ENCODE measurements at places on chromosomes 12 and 14. TPM values are rescaled to one million over a fixed set of nuclear protein-coding genes. Genes with fewer than 3 reads are reported as not detected.

Gene KRT73
- not detected for total RNA-seq

DNA sequence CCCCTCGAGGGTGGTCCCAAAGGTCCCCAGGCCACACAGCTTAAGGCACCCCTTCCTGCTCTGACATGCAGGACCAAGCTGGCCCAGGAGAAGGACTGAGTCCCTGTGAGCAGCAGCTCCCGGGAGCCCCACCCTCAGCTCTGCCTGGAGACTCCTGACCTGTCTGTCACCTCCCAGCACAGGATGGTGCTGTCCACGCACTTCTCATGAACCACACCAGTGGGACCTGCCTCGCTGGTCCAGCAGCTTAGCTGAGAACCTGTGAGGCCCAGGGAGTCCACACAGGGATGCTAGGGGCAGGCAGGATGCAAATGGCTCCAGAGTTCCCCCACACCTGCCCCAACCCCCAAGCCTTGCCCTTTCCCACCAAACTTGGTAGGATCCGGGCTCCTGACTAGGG is 27.7 kb downstream of the CCDC85C start:
- H3K27ac ChIP-seq: no peak overlapping the region
- no peaks in the 10 kb centered on the region for H3K36me3 ChIP-seq
- H3K4me3 ChIP-seq: no peak overlapping the region
- no peak for DNase-seq
- H3K4me1 ChIP-seq: no peaks in the 10 kb centered on the region

Gene TMEM119
- 21.1 TPM for total RNA-seq

DNA sequence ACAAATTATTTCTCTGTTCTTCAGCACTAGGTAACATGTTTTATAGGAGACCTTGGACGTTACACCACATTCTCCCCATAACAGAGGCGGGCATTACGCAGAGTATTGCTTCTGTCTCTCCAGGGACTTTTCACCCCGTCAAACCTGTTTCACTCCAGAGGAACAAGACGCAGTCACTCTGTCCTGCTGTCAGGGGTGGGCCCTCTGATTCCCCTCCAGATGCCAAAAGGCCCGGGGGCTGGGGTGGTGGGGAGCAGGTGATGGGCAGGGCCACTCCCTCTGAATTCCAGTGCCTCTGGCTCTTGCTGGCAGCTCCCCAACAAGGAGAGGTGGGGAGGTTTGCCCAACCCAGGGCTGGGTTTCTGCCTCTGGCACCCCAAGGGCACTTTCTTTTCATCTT is 71.9 kb downstream of the NTF3 start:
- H3K4me1 ChIP-seq: no peaks in the 10 kb centered on the region
- H3K4me3 ChIP-seq: no peak overlapping the region
- DNase-seq: no peak
- no peaks in the 10 kb centered on the region for H3K27me3 ChIP-seq

DNA sequence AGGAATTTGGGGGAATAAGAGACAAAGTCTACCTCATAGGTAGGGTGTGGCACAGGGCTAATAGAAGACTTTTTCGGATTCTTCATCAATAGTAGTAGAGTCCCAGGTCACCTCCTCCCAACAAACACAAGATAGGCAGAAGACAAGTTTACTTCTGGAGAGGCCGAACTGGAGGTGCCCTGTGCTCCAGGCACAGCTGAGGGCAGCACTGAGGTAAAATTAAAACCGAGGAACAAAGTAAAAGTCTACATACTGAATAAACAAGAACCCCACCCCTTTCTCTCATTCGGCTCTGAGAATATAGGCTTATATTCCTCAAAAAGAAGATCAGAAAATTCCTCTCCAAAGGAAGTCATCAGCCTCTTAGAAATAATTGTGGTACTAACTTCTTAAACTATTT is 161.5 kb downstream of the SEC23A start:
- no peak for DNase-seq
- no peaks in the 10 kb centered on the region for H3K27me3 ChIP-seq
- H3K4me3 ChIP-seq: no peak overlapping the region

DNA sequence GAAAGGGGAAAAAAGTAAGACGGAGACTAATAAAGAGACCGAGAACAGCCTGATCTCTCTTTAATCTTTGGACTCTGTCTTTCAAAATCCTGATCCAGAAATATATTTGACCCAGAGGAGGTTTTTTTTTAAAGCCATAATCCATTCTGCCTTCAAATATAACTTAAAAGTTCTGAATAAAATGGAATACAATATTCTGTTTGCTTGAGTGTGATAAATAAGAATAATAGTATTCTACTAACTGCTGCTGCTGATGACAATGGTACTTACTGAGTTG is 1196.0 kb downstream of the GALC start:
- H3K4me3 ChIP-seq: no peak overlapping the region
- DNase-seq: no peak
- no peaks in the 10 kb centered on the region for H3K36me3 ChIP-seq
- H3K27me3 ChIP-seq: no peaks in the 10 kb centered on the region
- H3K4me1 ChIP-seq: no peaks in the 10 kb centered on the region
- no peak overlapping the region for H3K27ac ChIP-seq

GRCh38 chr14:68670359-68670715 is 122.5 kb downstream of the ZFP36L1 start:
- no peaks in the 10 kb centered on the region for H3K27me3 ChIP-seq
- no peak overlapping the region for H3K4me3 ChIP-seq
- H3K27ac ChIP-seq: no peak overlapping the region
- H3K4me1 ChIP-seq: no peaks in the 10 kb centered on the region
- H3K36me3 ChIP-seq: no peaks in the 10 kb centered on the region

GRCh38 chr12:108802101-108802961 is 55.1 kb downstream of the SSH1 start:
- H3K27me3 ChIP-seq: no peaks in the 10 kb centered on the region
- peak; percentile 51 for DNase-seq
- H3K36me3 ChIP-seq: no peaks in the 10 kb centered on the region

Gene OTX2
- total RNA-seq: not detected

- no peak overlapping the region for H3K4me3 ChIP-seq
- no peak for DNase-seq
- H3K27ac ChIP-seq: no peak overlapping the region
- no peaks in the 10 kb centered on the region for H3K36me3 ChIP-seq
Observed at GRCh38 chr12:581321-581720, 81.9 kb downstream of the NINJ2 start.

- no peak overlapping the region for H3K4me3 ChIP-seq
- H3K36me3 ChIP-seq: no peaks in the 10 kb centered on the region
- no peak overlapping the region for H3K27ac ChIP-seq
- no peak for DNase-seq
Observed at GRCh38 chr14:103994535-103995184, 52.3 kb upstream of the RD3L start.

- no peak overlapping the region for H3K27ac ChIP-seq
- no peak overlapping the region for H3K4me3 ChIP-seq
- H3K36me3 ChIP-seq: no peaks in the 10 kb centered on the region
- H3K4me1 ChIP-seq: no peaks in the 10 kb centered on the region
- no peaks in the 10 kb centered on the region for H3K27me3 ChIP-seq
Observed at GRCh38 chr12:3233797-3234196, 156.6 kb downstream of the TSPAN9 start.

- H3K4me3 ChIP-seq: no peak overlapping the region
- no peak overlapping the region for H3K27ac ChIP-seq
- H3K36me3 ChIP-seq: no peaks in the 10 kb centered on the region
- H3K4me1 ChIP-seq: no peaks in the 10 kb centered on the region
- no peaks in the 10 kb centered on the region for H3K27me3 ChIP-seq
- DNase-seq: no peak
Observed at GRCh38 chr12:115094163-115094816, 410.3 kb upstream of the TBX3 start.

DNA sequence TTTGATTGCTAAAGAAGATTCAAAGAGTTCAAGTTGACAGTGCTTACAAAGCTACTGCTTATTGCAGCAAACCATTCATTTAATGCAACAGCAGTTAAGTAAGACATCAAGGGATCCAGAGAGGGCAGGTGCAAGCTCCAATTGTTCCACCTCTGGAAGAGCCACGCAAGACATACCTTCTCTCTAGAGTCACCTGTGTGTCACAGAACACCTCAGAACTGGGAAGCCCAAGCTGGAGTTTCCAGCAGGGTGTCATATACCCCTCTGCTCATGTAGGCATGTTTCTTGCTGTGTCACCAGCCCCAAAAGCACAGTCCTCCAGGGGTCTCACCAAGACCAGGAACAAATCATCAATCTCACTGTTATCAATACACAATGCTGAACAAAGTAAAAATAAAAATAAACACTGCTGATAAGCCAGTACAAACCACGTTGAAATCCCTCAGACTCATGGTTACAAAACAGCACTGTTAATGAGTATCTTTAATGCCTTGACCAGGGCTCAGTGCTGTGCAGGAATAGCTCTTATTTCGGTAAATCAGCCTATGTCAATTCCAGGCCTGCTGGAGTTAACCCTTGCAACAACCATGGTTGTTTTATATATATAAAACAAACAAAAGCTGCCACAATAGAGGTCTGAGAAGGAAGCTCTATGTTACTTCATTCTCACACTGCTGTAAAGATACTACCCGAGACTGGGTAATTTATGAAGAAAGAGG is 37.4 kb upstream of the BATF start:
- no peak overlapping the region for H3K4me3 ChIP-seq
- no peaks in the 10 kb centered on the region for H3K27me3 ChIP-seq
- no peak for DNase-seq
- H3K4me1 ChIP-seq: no peaks in the 10 kb centered on the region

- no peak overlapping the region for H3K27ac ChIP-seq
- H3K36me3 ChIP-seq: no peaks in the 10 kb centered on the region
- H3K27me3 ChIP-seq: no peaks in the 10 kb centered on the region
- peaks cover 4% of the 10 kb centered on the region for H3K4me1 ChIP-seq
- no peak for DNase-seq
- H3K4me3 ChIP-seq: no peak overlapping the region
Observed at GRCh38 chr14:75860561-75861160, 121.1 kb downstream of the TGFB3 start.

DNA sequence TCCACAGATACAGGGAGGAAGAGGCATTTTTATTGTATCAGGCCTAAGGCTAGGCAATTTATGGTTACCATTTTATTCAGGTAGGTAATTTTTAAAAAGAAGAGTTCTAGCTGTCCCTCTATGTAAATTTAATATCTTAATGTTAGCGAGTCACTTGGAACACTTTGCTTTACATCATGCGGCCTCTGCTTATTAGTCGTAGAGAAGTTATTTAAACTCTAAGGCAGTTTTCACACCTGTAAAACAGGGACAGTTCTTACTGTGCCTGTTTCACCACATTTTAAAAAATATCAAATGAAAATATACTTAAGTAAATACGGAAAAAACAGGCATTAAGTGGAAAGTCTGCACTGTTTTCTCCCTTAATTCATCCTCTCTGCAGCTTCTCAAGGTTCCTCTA is 71.4 kb upstream of the POC1B start:
- no peak overlapping the region for H3K27ac ChIP-seq
- no peak overlapping the region for H3K4me3 ChIP-seq
- H3K36me3 ChIP-seq: peaks cover 1% of the 10 kb centered on the region
- no peaks in the 10 kb centered on the region for H3K27me3 ChIP-seq

Gene KNTC1
- 11.1 TPM for total RNA-seq

- no peaks in the 10 kb centered on the region for H3K27me3 ChIP-seq
- H3K4me3 ChIP-seq: no peak overlapping the region
- DNase-seq: no peak
- no peaks in the 10 kb centered on the region for H3K4me1 ChIP-seq
Observed at GRCh38 chr12:109605016-109605415, 31.4 kb downstream of the MVK start.

DNA sequence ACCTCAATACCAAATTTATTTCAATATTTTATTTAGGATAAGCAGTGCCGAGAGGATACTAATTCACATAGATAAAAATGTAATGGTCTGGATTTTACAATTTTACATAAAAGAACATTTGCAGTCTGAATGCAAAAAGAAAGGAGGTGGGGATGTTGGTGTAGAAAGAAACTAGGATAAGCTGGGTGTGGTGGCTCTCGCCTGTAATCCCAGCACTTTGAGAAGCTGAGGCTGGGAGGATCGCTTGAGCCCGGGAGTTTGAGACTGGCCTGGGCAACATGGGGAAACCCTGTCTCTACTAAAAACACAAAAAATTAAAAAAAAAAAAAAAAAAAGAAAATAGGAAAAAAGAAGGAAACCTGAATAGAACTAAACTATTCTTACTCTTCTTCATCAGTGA is 16.9 kb downstream of the SYCP3 start:
- no peak for DNase-seq
- no peak overlapping the region for H3K27ac ChIP-seq
- H3K4me1 ChIP-seq: no peaks in the 10 kb centered on the region
- H3K36me3 ChIP-seq: no peaks in the 10 kb centered on the region

GRCh38 chr14:68733086-68733914 is 59.6 kb downstream of the ZFP36L1 start:
- H3K36me3 ChIP-seq: no peaks in the 10 kb centered on the region
- H3K4me1 ChIP-seq: no peaks in the 10 kb centered on the region
- H3K4me3 ChIP-seq: no peak overlapping the region
- H3K27ac ChIP-seq: no peak overlapping the region
- DNase-seq: no peak
- H3K27me3 ChIP-seq: no peaks in the 10 kb centered on the region

DNA sequence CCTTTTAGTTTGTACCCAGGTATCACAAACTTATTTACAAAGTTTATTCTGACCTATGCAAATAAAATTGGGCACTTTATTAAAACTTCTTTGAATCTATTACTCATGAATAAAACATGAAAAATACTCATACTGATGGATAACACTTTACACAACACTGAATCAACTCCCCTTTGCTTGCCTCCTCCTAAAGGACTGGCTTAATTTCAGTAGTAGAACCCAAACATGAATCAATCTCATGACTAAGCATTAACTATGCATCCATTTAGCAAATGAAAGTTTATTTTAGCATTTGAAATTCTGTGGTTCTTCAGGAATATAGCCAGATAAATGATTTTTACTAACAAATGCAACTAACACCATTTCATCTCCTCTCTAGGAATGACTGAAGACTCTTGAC is 32.4 kb downstream of the DENND5B start:
- H3K27me3 ChIP-seq: no peaks in the 10 kb centered on the region
- DNase-seq: no peak
- no peak overlapping the region for H3K4me3 ChIP-seq
- H3K36me3 ChIP-seq: no peaks in the 10 kb centered on the region
- H3K4me1 ChIP-seq: peaks cover 3% of the 10 kb centered on the region
- H3K27ac ChIP-seq: no peak overlapping the region

Gene SCNN1A
- 1.5 TPM for total RNA-seq
